ENCODE measurements at places on chromosomes 4 and X.

GRCh38 chr4:152935631-152936445 is at the start of gene FHDC1:
Gene FHDC1 (plus strand): TSS chr4:152936323. CDS start chr4:152943058, 6,735 bp downstream.
- DNase-seq = peak; percentile 57

- no peak for DNase-seq
These were observed 76.4 kb downstream of the MAGED4 start for GRCh38 chrX:52261125-52261462.

- DNase-seq = no peak
These were observed 305.7 kb upstream of the SLIT2 start for GRCh38 chr4:19945979-19946380.

GRCh38 chrX:40148385-40149285 is 50.9 kb upstream of the BCOR start:
- no peak for DNase-seq

DNA sequence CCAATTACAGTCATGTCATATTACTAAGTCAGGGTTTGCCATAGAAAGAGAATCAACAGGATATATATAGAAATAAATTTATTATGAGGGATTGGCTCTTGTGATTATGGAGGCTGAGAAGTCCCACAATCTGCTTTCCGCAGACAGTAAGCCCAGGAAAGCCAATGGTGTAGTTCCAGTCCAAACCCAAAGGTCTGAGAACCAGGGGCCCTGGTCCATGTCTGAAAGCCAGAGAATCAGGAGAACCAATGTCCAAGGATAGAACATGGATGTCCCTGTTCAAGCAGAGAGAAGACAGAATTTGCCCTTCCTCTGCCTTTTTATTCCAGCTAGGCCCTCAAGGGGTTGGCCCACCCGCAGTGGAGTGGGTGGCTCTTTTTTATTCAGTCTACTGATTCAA is 25.6 kb downstream of the FABP2 start:
- no peak for DNase-seq

DNA sequence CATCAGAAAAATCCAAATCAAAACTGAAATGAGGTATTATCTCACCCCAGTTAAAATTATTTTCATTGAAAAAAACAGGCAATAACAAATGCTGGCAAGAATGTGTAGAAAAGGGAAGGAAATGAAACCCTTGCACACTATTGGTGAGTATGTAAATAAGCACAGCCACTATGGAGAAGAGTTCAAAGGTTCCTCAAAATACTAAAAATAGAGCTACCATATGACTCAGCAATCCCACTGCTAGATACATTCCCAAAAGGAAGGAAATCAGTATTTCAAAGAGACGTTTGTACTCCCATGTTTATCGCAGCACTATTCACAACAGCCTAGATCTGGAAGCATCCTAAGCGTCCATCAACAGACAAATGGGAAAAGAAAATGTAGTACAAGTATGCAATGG is 932.4 kb downstream of the PCDH18 start:
- no peak for DNase-seq

- DNase-seq = no peak
These were observed 208.5 kb downstream of the MAD2L1 start for GRCh38 chr4:119858176-119858575.

DNA sequence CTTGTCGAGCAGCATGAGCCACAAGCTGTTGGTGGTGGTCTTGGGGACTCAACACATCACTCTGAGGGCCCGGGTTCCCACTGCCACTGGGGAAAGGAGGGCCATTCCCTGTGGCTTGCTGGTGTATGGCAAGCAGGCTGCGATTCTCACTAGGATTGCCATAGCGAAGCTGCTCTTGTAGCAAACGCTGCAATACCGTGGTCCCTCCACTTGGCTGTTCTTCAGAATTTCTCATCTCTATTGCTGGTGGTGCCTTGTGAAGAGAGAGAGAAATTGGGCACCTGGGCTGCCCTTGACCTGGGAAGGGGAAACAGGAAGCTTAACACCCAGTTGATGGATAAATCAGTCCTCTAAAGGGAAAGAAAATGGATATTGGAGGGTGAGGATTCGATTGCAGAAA is 17.7 kb downstream of the AMOT start:
- no peak for DNase-seq

GRCh38 chr4:168880811-168881595 is 129.1 kb downstream of the CBR4 start:
- no peak for DNase-seq

DNA sequence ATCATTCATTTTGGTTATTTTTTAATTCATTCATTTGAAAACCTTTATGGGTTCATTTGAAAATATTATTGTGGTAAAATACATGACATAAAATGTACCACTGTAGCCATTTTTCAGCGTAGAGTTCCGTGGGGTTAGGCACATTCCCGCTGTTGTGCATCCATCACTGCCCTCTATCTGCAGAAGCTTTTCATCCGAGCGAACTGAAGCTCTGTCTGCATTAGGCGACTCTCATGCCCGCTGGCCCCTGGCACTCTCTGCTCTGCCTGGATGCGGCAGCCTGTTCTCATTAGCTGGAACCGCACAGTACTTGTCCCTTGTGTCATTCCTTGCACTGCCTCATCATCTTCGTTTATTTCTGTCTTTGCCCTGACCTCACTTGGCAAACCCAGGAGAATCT is 17.5 kb downstream of the CFAP99 start:
- DNase-seq = no peak

GRCh38 chr4:37516057-37516775 is 170.0 kb downstream of the RELL1 start:
- no peak for DNase-seq

DNA sequence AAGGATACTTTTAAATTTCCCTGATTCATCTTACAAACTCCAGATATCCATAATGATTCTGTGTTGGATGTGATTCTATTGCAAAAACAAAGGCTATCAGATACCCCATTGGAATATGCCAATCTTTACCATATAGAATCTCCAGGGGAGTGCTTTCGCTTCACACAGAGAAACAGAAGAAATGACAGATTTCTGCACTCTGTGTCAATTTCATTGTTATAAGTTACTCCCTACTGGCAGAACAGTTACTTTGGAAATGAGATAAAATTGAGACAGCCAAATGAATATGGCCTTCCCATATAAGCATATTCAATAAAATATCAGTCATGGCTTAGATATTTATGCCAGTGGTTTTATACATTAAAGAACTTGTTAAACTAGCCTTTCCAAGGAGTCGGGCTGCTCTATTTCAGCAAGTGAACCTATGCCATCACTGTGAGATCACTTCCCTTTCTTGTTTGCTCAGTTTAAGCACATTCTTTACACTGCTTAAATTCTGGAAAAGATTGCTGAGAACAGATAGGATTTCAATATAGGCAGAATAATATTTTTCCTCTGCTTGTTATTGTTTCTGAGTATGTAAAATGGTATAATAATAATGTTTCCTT is 127.5 kb upstream of the ANXA10 start:
- DNase-seq = no peak

- no peak for DNase-seq
These were observed 29.3 kb downstream of the ZNF827 start for GRCh38 chr4:145909281-145909715.

- no peak for DNase-seq
These were observed 199.0 kb upstream of the NUDT6 start for GRCh38 chr4:123121241-123121907.

DNA sequence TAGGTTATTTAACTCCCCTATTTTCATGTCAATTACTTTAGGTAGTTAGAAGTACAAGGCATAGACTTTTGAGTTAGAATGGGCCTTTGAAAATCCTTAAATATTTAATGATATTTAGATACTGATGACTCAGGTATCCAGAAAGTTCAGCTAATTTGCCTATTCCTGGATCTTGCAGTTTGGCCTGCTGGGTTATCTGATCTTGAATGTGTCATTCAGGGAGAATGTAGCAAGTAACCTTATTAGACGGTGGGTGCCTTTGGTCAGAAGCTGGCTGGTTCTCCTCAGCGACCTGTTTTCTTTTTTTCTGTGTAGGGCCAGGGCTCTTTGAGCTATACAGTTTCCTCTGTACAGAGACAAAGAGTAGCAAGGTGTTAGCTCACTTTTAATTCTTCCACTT is 42.0 kb downstream of the MTM1 start:
- no peak for DNase-seq

- DNase-seq = no peak
These were observed 155.0 kb downstream of the MSL3 start for GRCh38 chrX:11913001-11913400.

- DNase-seq = no peak
These were observed 90.2 kb downstream of the NHS start for GRCh38 chrX:17465201-17465600.

GRCh38 chr4:186984105-186984644 is 260.5 kb upstream of the FAT1 start:
- DNase-seq = no peak

GRCh38 chr4:94472056-94472826 is 20.5 kb downstream of the PDLIM5 start:
- DNase-seq = no peak

GRCh38 chrX:119150163-119151050 is 22.8 kb upstream of the KIAA1210 start:
- DNase-seq = no peak

- DNase-seq = no peak
These were observed 1941.5 kb upstream of the PCDH10 start for GRCh38 chr4:131207589-131207988.

GRCh38 chr4:186169333-186169944 is 21.9 kb upstream of the CYP4V2 start:
- DNase-seq = no peak

DNA sequence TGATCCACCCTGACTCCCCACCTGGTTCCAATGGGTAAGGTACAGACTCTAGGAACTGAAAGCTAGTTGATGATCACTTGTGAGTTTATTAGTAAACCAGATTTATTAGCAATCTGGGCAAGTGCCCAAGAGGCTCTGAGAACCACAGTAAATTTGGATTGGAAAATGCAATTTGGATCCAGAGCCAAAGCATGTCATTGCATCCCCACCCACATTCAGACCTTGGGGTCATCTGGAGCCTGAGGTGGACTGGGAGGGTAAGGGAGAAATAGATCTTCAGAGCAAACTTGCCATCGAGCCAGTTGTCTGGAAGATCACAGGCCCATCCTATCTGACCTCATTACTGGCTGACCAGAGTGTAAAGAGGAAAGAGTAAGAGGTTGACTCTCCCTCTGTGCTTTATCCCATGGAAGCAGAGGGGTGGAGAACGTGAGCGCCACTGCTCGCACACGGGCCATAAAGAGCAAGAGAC is 78.7 kb upstream of the RASGEF1B start:
- DNase-seq = no peak

GRCh38 chr4:107854356-107855022 is 29.8 kb downstream of the SGMS2 start:
- no peak for DNase-seq

DNA sequence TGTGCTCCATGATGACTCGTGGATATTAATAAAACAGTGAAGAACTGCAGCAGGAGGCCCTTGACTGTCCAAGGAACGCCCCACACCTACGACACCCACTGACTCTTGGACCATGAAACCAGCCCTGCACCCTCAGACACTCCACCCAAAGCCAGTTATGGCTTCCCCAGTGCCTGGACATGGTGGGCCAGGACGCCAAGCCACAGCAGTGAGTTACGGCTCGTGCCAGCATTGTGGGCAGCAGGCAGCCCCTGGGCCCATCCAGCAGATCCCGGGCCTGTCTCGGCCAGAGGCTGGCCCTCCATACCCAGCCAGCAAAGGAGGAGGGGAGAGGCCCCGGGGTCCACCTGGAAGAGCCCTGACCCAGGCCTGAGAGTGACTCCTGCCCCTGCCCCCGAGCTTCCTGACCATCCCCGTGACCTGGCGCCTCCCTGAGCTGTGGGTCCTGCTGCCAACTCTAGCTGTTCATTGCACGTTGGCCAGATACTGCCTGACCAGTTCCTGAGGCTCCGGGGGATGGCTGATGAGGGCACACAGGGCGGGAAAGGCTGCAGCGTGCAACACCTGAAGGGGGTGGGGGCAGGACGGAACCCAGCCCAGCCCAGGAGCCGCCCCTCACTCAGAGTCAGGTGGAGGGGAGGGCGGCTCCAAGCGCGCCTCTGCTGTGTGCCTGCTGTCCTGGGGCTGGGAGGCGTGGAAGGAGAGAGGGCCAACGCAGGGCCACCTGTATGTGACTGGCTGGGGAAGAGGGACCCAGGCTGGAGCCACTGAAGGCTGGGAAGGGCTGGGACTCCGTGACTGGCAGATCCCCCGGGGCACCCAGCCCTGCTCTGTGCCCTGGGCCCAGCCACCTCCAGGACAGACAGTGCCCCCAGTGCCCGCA is 739 bp downstream of the SLC49A3 start:
- DNase-seq = no peak

DNA sequence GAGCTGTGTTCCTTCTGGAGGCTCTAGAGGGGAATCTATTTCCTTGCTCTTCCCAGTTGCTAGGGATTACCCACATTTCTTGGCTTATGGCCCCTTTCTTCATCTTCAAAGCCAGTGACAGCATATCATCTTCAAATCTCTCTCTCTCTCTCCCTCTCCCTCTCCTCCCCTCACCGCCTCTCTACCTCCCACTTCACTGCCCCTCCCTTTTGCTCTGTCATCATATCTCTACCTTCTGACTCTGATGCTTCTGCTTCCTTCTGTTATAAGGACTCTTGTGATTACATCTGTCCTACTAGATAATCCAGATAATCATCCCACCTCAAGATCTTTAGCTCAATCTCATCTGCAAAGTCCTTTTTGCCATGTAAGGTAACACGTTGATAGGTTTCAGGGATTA is 93.1 kb upstream of the TEX13D start:
- no peak for DNase-seq

- no peak for DNase-seq
These were observed 25.1 kb downstream of the SLIT2 start for GRCh38 chr4:20276848-20277247.

DNA sequence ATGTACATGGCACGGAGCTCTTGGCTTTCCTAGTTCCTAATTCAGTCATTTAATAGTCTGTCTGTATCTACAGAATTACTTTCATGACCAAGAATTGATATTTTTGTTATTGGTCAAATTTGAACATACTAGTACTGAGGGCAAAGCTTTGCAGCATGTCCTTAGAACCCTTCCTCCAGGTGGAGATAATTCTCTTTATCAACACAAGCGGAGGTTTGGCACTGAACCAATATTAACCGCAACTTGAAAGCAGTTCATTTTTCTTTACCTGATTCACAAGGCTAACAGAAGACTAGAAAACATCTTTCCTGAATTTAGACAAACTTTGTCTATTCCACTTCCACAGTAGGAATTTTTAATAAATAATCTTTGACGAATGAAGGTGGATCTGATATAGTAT is 73.8 kb downstream of the TACR3 start:
- no peak for DNase-seq

GRCh38 chr4:82839624-82840023 is 41.0 kb upstream of the SCD5 start:
- DNase-seq = no peak
